Non-pigmented ciliary epithelial cell (primary cell): ENCODE measurements at places on chromosomes 3 and 15.

DNA sequence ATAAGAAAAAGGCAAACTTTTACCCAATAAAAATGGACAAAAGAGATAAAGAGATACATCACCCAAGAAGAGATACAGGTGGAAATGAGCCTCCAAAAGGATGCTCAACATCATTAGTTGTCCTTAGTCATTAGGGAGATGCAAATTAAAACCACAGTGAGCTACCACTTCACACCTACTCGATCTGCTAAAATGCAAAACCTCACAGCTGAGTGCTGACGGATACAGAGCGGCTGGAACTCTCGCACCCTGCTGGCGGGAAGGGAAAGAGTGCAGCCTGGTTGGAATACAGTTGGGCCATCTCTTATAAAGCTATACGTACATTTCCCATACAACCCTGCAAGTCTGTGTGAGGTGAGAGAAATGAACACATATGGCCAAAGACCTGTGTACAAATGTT is 78.5 kb upstream of the PRR20G start:
- no peak for DNase-seq

DNA sequence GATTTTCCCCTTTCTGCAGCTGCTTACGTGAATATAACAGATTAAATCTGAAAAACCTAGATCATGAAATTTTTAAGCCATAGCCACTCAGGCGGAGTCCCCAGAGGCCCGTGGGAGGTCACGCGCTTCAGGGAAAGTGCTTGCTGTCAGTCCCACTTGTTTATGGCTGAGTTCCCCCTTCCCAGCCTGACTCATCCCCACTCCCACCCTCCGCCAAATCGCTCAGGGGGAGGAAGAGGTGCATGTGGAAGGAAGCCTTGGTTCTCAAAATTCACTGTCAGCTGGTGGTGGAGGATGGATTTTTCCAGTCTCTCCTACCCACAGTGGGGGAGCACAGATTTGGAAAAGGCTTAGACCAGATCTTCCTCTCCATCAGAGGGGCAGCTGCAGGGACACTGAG is 67.4 kb downstream of the CORO2B start:
- no peak for DNase-seq

GRCh38 chr3:30502742-30503073 is 103.7 kb upstream of the TGFBR2 start:
- DNase-seq: peak; percentile 67

DNA sequence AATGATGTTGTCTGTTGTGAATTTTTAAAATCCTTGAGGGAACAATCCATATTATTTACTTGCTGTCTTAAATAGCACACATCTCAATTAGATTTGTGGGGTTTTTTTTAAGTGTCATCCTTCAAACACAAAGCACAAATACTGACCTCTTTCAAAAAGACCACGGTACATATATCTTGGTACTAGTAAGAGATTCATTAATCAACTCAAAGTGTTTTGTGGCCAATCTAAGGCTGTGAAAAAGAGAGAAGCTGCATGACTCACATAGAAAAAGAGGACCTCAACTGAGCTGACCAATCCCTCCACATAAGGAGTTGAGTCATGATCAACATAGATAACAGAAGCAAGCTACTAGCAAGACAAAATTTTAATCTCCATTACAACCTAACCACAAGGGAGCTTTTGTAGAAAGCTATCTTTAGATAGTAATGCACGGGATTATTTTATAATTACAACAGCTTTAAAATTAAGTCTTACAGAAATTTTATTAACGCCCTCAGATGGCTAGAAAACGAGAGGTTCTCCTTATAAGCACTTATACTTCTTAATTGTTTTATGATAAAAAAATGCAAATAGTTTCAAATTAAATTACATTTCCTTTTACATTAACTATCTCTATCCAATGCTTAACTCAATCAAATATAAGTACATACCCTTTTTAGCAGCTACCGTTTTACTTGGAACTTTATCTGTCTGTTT is 60.5 kb downstream of the TOP2B start:
- peak; percentile 91 for DNase-seq

- DNase-seq: no peak
Observed at GRCh38 chr3:141246958-141247301, 15.3 kb downstream of the PXYLP1 start.

- no peak for DNase-seq
Observed at GRCh38 chr15:38666865-38667510, 102.4 kb upstream of the RASGRP1 start.

- DNase-seq: no peak
Observed at GRCh38 chr15:39181056-39181747, 399.7 kb upstream of the THBS1 start.

DNA sequence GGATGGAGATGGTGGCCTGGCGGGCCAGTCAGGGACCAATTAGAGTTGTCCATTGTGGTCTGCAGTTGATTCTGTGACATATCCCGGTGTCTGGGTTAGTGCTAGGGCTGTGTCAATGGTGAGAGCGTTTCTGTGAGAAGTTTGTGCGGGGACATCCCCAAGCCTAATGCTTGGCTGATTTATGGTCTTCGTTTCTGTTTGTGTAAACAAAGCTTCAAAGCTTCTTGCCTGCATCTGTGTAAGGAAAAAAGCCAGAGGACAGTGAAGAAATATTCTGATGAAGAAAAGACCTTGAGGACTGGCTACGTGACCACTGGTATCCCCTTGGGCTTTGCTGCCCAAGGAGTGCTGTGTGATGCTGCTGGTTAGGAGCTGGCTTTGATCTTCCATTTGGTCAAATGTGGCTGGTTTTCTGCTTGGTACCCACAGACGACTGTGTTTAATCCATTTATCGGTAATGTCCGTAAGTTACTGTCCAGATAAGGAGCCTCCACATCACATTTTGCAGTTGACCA is 74.6 kb upstream of the LRTM1 start:
- DNase-seq: no peak

DNA sequence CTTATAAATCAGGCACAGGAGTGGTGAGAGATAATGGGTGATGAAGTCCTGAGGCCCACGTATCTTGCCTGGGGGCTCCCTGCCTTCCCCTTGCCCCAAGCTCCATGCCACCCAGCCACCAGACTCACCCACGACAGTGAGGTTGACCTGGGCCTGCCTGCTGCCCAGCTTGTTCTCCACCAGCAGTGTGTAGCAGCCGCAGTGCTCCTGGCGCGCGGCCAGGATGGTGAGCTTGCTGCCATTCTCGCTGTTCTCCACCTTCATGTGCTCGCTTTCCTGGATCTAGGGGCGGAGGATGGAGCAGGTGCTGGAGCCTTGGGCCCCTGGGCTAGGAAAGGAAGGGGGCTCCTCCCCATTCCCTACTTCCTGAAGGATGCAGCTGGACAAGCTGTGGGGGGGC is 79.1 kb upstream of the HACD2 start:
- DNase-seq: no peak

DNA sequence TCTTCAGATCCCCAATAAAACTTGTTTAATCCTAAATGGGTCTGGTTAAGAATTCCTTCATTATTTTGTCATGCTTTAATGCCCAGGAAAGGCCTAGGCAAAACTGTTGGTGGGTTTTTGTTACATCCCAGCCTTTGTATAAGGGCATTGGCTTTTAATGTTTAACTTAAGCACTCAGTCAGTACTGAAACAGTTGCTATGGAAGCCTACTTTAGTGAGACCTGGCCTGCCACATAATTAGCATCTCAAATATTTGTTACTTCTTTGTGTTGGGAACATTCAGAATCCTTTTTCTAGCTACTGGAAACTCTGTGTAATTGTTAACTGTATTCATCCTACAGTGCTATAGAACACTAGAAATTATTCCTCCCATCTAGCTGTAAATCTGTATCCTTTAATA is 369.6 kb upstream of the ATP10A start:
- no peak for DNase-seq

DNA sequence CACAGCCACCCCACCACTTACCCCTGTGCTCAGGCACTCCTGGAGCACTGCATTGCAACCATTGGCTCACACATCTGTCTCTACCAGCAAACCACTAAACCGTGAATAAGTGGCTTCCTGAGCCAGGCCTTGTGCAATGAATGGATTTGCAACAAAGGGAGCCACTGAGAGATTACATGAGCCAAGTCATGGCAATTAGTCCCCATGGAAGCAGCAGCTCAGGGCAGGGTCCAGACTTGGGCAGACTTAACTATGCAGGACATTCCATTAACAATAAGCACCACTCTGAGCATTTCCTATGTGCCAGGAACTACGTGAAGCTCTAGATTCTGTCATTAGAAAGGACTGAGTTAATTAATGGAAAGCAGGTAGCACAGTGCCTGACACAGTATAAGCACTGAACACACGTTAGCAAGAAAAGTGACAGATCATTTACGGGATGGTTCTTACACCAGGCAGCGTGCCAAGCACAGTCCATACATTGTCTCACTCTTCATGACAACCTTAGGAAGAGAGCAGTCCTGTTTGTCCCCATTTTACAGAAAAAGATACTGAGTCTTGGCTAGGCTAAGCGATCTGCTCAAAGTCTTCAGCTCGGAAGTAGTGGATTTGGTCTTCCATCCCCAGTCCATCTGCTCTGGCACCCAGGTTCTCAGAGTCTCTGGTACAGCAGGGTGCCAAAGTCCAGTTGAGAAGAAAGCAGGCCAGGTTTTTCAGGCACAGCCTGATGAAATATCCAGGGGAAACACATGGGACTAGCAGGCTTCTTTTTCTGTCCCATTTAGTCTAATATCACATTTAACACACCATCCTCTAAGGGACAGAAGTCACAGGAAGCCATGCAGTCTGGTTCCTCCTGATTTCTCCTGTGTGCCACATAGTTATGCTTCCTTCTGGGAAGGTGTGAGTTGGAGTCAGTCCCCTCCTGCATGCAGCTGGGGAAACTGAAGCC is 44.1 kb downstream of the LIPC start:
- DNase-seq: no peak

DNA sequence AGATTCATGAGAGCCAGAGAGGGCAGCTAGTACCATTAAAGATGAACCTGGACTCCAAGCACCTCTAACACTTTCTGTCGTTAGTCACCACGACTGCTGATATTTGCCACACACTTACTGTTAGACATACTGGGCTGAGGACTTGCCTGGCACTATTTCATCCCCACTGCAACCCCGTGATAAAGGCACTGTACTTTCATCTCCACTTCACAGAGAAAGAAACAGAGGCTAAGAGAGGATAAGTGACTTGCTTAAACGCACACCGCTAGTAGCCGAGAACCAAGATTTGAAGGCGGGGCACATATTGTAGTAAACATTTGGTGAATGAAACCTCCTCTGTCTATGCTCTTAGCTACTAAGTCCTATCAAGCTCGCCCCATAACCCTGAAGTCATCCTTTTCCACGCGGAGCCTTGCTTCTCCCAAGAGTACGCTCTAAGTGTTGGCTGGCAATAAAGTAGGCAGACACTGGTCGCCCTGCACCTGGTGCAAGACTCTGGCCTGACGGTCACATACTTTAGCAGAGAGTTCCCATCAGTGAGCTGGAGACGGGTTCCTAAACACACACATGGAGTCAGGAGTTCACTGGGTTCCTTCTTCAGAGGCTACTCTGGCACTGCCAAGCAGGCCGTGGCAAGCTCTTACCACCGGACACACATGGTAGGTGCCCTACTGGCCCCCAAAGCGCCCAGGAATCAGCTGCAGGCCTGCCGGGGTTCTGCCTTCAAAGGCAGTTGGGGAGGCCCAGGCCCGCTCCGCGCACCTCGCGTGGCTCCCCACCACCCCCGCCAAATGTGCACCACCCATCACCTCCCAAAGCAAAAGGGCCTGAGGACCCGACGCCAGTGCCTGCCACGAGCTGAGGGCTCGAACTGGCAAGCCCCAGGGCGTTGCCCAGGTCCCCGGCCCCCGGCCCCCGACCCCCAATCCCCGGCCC is 951 bp downstream of the POMGNT2 start:
- no peak for DNase-seq

GRCh38 chr3:104286645-104287044 is 1080.1 kb upstream of the ALCAM start:
- no peak for DNase-seq

GRCh38 chr3:14413381-14414071 is 11.1 kb downstream of the SLC6A6 start:
- DNase-seq: no peak

DNA sequence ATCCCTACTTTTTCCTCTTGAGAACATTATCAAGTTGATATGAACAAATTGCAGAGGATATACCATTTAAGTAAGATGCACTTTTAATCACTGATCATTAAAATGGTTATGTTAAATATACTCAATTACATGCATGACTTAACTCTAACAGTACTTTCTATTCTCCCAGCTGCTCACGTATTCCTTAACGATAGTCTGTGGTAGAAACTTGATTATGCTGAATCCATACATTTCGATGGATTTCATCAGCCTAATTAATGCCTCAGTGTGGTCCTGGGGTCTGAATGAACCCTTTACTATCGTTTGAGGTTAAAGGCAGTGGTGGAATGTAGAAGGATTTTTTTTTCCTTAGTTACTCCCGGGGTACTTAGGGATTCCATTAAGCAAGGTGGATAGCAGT is 18.6 kb downstream of the SOX2 start:
- DNase-seq: no peak

- no peak for DNase-seq
Observed at GRCh38 chr3:188152660-188153436, 1.1 kb upstream of the LPP start.

- DNase-seq: no peak
Observed at GRCh38 chr3:135667061-135667460, 298.5 kb upstream of the PPP2R3A start.

DNA sequence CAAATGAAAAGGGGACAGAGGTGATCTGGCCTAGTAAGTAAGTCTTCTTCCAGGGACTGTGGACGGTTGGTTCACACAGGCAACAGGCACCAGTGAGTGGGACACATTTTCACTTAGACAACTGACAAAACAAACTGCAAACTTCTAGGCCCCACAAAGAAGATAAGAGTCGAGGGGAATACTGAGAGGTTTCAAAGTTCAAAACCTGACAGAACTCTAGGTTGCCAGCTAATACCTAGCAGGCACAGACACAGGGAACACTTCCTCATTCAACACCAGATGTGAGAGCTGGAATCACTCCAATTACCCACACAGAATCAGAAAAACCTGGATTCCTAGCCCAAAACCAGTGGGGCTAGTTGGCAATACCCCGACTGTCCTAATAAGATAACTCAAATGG is 621.7 kb downstream of the ZPLD1 start:
- no peak for DNase-seq

- DNase-seq: no peak
Observed at GRCh38 chr3:112489674-112490479, 9.4 kb downstream of the BTLA start.

- DNase-seq: no peak
Observed at GRCh38 chr15:42213511-42213910, 5.4 kb upstream of the VPS39 start.

GRCh38 chr3:153599685-153600084 is 437.7 kb downstream of the RAP2B start:
- peak; percentile 74 for DNase-seq

- DNase-seq: no peak
Observed at GRCh38 chr3:64097920-64098319, 74.6 kb upstream of the PSMD6 start.

- DNase-seq: no peak
Observed at GRCh38 chr3:58167431-58168351, 43.1 kb downstream of the DNASE1L3 start.

DNA sequence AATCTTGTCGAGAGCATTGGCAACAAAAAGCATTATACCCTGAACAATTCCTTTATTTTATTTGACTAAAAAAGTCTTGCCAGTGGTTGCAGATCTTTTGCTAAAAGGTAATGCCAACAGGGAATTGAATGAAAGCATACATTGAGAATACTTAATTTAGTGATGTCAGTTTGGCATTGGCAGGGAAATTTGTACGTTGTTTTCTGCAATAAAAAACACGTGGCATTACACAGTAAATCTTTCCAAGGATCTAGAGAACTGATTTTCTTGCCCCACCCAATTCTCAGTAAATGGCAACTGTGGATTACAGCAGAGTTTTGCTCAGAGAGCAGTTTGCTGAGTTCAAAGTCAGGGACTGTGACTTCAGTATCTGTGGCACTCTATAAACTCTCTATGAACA is 38.3 kb upstream of the IGSF10 start:
- DNase-seq: no peak
